ENCODE measurements at places on chromosomes 11 and 22.

DNA sequence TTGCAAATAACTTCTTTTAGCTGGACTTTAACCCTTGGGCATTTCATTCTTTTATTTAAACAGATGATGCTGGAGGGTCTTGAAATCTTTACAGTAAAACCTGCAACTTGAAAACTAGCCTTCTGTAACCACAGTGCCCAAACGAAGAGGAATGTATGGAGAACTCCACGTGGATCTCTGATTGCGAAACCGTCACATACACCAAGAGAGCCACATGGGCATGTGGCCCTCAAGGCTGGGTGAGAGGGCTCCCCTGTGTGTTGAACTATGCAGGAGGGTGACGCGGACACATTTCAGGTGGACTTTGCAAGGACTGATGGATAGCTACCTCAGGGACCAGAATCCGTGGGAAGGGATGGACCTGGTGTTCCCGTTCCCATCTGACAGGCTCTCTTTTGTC lies 30.6 kb downstream of the FAM118A start:
- no peak for DNase-seq

DNA sequence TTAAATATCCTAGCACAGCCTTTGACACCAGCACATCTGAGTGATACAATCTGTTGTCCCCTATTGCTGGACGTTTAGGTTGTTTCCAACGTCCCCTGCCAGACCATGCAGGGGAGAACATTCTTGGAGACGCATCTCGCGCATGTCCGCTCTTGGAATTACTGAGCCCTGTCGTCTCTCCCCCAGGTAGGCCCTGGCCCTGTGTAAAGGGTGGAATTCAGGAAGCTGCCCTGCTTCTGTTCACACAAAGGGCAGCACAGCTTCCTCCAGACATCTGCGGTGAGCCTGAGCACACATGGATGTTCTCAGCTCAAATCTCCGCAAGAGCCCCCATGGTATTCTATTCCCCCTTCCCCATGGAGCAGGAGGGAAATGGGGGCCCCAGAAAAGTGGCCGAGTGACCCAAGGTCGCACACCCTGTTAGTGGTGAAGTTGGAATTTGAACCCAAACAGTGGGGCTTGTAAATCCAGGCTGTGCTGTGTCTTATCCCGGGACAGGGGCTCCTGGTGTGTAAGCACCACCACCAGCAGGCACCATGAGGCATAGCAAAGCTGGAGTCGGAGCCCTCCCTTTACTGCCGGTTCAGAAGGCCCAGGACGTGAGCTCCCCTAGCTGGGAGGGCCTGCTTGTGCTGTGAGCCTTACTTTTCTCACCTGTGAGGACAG lies 5.0 kb upstream of the FGF19 start:
- no peak for DNase-seq

DNA sequence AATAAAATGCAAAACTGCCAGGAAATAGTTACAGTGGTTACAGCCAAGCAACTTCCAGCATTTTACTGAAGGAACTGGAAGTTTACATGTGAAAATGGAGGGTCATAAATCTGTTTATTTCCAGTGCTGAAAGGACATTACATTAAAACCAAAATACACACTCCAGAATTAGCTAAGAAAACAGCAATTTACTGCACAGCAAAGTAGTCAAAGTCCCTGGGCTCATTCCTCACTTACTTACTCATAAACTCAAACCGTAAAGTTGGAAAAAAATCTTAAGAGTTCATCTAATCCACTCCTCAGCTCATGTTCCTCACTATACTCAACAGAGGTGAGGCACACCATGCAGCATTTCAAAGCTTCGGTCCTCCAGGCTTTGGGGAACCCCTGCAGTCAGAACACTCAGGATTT lies 17.4 kb downstream of the CTSC start:
- no peak for DNase-seq

GRCh38 chr11:10309163-10310093 lies 4.6 kb downstream of the ADM start:
- DNase-seq, result peak; percentile 83

GRCh38 chr11:14789879-14790484 lies 102.0 kb downstream of the CYP2R1 start:
- DNase-seq, result no peak

DNA sequence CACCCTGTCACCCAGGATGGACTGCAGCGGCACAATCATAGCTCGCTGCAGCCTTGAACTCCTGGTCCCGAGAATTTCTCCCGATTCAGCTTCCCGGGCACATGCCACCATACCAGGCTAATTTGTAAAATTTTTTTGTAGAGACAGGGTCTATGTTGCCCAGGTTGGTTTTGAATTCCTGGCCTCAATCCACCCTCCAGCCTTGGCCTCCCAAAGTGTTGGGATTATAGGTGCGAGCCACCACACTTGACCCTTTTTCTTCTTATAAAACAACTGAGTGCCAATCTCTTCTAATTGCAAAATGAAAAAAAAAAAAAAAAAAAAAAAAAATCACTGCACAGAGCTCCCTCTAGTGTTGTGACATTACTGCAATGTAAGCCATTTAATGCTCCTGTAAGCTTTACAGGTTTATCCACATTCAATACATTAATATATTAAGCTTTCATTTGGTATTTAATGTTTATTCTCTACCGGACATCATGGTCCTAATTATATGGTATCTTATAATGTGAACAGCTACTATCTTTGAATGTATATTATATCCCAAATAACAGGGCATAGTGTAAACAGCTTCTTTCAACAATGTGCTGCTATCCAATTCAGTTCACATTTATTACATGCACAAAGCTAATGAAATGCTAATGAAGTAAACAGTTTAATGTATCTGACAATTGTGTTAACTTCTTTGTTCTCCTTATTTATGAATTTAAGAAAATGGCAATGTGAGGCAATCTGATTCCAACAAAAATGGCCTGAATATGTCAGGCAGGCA lies 44.6 kb downstream of the COPB1 start:
- DNase-seq, result peak; percentile 11

DNA sequence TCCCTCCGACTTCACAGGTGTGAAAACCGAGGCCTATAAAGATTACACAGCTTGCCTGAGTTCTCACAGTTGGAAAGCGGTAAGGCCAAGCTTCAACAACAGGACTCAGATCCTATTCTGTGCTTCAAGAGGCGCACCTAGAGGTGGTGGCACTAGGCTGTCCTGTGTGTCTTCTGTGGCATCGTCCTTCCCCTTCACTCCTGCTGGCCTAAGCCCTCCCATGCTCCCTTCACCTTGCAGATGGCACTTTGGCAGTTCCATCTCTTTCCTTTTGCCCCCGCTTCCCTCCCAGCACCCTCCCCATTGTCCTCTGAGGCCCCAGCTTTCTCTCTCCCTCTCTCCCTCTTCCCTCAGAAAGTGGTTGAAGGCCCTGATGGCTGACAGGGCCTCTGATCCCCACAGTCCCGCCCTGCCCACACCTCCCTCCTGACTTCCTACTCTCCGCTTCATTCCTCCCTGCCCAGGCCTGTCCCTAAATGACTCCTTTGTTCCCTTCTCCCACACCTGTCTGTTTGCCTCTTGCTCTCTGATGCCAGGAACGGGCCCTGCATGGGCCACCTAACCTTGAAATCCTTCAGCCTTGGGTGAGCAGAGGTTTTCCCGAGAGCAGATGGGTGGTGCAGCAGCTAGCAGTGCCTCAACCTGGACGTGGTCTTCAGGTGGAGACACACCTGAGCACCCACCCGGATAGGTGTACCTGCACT lies 5.8 kb downstream of the TRIM29 start:
- DNase-seq, result no peak

GRCh38 chr11:623349-623869 lies 1.3 kb downstream of the CDHR5 start:
- no peak for DNase-seq

DNA sequence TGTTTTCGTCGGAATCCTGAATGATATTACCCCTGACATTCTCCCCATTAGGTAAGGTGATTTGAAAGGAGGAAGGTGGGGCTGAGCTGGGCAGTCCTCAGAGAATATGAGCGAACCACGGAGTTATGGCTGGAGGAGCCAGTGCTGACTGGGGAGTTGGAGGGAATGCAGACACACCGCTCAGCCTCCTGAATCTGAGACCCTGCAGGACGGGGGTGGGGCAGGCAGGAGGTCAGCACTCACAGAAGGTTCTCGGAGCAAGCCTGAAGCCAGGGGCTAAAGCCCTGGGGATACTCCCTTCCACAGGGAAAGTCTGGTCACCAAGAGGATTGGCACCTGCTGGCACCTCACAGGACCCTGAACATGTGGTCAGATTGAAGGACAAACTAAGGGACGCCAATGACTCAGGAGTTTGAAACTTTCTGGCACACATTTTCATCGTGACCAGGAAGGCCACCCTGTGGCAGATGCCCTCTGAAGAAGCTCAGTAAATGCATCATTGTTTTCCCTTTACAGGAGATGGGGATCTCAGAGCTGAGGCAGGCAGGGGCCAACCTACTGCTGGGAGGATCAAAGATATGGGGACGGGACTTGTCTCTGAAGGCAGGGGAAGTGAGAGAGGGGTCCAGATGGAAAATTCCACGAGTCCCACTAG lies 26.9 kb upstream of the FCHSD2 start:
- DNase-seq, result no peak

DNA sequence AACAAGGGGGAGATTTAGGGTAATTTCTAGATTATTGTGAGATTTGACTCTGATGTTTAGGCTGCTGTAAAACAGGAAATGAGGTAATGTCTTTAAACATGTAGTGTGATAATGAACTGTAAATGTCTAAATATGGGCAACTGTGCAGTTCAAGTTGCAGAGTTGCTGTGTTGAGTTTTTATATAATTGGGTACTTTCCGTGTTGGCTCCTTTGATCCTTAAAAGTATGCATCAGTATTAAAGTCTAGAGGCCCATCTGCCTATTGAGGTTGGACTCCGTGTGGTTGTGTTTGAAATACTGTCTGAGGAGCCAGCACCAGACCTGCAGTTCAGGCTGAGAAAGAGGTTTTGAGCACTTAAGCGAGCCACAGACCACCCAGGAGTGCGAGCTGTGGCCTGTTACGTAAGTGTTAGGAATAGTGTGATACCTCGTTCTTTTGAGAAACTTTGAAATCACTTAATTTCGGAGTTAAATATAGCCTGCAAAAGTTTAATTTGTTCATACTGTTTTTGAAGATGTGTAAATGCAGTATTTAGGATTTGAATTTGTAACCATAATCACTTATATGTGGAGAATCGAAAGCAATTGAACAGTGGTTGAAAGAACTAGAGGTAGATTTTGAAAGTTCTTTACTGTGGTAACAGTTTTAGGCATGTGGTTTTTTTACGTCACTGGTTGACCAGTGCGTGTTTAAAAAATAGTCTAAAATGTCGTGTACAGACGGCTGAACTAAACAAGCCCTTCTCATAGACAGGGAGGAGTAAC lies 9.0 kb downstream of the FAM118A start:
- DNase-seq, result no peak

DNA sequence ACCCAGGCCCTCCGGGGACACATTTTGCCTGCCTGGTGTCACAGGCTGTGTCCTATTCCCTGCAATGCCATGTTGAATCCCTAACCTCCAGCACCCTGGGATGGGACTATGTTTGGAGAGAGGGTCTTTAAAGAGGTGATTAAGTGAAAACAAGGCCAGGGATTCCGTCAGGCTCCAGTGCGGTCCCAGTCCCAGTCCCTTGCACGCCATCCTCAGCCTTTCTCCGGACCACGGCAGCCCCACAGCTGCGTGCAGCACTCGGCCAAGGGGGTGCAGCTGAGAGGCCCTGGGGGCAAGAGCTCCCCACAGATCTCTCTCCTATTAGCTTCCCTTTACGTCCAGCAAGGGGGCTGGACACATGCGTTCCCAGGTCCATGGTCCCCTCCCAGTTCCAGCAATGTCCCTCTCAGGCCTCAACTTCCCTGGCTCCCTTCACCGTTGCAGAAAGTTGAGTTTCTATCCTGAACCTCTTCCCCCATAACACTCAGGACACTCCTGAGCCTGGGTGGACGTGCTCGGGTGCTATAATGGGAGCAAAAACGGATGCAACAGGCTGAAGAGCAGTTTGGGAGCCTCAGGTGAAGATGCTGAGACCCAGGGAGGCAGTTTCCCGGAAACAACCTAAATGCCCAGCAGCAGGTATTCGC lies 1422.7 kb downstream of the BRD1 start:
- DNase-seq, result no peak

- no peak for DNase-seq
Measured at GRCh38 chr22:46598224-46598623, 22.0 kb upstream of the GRAMD4 start.

- DNase-seq, result no peak
Measured at GRCh38 chr22:32801537-32802236, at the start of gene TIMP3. TIMP3 (plus strand) TSS chr22:32801705; CDS start chr22:32802002, 297 bp downstream.

- no peak for DNase-seq
Measured at GRCh38 chr11:80722629-80723028, 1281.8 kb upstream of the TENM4 start.

- no peak for DNase-seq
Measured at GRCh38 chr22:24096758-24097115, 84.5 kb upstream of the SUSD2 start.

DNA sequence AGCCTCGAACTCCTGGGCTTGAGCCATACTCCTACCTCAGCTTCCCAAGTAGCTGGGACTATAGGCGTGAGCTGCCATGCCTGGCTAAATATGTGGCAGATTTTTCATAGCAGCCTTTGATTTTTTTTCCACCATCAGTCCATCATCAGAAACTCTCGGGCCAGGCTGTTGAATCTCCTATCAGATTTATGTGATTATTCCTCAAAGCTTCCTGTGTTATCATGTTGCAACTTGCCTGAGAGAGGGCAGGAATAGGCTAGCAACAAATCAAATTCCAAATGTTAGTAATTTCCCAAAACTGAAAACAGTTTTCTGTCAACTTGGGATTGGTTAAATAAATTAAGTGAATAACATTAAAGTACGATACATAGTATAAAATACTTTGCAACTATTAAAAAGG lies 3.4 kb downstream of the LRRC51 start:
- no peak for DNase-seq

DNA sequence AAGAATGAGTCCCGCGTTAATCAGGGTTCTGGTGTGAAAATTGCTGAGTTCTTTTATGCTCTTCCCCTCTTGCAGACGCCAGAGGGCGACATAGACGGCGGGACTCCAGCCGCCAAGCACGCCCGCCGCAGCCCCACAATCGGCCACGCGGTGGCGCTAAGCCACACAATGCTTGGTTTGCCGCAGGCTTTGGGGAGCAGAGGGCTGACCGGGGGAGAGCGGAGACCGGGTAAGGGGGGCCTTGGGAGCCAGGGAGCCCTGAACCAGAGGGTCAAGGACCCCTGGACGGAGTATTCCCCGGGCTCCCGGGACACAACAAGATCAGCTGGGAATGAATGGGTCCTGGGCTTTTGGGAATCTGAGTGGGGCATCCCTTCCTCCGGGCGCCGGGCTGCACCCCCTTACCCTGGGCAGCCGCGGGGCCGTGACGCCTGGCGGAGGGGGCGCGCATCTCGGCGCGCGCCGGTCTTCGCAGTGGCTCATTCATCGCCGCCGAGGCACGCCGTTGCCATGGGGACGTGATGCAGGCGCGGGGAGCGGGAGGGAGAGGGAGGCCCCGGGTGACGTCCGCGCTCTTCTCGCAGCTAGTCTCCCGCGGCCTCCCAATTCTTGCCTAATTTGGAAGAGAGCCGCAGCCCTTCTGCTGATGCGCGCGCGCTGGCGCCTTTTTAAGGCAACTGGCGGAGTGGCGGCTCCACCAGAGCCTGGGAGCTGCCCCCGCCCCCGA lies 12.2 kb upstream of the NPAS4 start:
- DNase-seq, result peak; percentile 93

DNA sequence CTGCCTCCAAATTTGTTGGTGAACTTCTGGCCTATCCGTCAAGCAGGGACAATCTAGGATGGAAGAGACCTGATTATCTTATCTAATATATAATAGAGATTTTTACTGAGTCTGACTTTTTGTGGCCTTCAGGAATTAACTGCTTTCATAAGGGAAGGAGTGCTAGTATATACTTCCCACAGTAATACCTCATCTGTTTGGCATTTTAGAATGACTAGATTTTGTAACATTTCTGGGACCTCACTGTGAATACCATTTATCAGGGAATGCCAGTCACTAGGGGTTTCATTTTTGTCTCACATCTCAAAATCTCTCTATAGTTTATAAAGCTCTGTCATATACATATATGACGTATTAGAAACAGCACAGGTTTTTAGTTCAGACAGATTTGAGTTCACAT lies 114.3 kb downstream of the INSC start:
- DNase-seq, result no peak
